ENCODE measurements at places on chromosomes 6 and 20. TPM values are rescaled to one million over a fixed set of nuclear protein-coding genes. Genes with fewer than 3 reads are reported as not detected.

DNA sequence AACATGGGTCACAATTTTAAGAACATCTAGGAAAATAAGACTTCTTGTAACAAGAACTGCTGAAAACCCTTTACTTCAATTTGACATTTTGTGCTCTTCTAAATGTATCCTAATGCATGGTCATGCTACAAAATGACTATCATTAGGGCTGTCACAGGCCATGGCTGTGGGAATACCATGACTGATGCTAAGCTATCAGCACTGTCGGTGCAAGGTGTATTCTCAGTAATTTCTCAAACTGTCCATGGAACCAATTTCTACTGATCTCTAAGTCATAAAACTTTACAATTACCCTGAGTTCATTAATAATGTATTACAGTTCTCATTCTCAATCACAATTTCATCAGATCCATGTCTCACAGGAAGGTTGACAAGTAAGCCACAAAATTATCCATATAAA is 625.3 kb downstream of the EYS start:
- DNase-seq: no peak

DNA sequence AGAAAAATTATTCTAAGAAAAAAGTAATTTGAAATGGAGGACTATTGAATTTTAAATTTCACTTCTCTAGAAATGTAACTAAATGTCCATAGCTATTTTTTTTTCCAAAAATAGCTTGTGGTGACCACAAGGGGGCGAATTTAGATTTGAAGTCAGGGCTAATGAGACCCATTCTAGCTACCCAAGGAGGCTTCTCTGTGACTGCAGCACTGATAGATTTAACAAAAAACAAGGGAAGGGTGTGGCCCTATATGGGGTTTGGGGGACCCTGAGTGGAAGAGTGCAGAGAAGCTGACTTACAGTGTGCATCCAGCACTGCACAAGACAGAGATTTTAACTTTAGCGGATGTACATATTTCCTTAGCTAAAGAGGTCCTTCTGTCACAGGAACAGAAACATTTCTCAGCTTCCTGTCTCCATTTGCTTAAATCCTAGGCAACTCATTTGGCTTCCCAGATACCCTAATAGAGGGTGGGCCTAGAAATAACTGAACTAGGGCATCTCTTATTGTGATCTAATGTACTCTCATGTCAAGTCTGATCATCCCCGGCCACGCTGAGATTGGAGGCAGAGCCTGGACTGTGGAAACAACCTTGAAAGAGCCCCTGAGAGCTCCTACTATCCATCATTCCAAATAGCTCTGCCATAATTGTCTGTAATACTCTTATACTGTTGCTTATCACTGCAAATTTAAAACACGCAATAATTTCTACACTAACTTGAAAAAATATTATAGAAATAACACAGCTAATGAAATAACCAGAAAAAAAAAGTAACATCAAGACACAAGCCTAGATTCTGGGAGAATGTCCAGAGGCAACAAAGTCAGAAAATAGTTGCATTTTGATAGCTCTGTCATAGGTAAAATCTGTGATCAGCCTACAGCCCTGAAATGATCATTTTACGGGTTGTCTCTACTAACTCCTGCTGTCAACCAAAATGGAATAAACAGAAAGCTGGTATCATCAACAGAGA is 93.6 kb downstream of the SNAP91 start:
- peak; percentile 28 for DNase-seq

- DNase-seq: no peak
Measured at GRCh38 chr6:63689421-63689820, 53.8 kb downstream of the PHF3 start.

DNA sequence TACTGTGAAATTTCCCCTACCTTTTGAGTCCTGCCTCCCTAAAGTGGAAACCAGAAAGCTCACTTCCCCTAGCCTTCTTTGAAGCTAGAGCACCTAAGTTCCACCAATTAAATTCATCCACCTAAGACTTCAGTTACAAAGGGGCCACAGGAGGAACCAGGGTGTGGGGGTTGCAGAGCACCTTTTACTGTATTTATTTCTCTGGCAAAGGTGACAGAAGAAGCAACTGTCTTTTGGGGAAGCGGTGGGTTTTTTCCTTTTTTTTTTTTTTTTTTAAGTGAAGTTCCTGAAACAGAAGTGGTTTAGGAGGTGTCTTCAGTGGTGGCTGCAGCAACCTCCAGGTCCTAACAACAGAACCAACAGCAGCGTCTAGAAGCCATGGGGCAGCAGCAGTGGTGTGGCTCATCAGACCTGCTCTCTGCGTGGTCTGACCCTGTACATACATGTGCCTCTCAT is 13.1 kb downstream of the PSMB9 start:
- no peak for DNase-seq

- DNase-seq: no peak
Measured at GRCh38 chr20:10576411-10577090, 97.2 kb downstream of the JAG1 start.

GRCh38 chr6:33689148-33689494 is 22.4 kb downstream of the UQCC2 start:
- no peak for DNase-seq

DNA sequence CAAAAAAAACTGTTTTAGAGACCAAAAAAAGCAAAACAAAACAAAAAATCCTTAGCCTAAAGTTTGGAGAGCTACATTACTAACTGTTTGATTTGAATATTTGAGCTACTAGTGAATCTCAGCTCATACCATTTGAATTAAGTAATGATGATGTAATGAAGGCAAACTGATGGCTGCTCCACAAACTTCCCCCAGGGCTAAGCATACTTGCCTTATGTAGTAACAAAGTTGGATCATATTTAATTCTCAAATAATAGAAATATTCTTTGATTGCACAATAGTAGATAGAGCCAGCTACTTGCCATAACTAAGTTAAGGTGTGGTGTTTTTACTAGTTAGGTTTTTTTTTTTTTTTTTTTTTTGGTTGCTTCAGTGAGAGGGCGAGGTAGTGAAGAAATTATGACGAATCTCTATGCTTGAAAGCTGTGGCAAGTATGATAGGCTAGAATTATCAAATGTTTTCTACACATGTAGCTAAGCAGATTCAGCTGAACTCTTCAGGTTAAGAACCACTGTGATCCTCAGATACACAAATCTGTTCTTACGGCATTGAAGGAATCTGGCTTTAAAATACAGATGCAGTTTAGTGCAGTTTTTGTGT is 2.9 kb downstream of the RAB32 start:
- peak; percentile 66 for DNase-seq

DNA sequence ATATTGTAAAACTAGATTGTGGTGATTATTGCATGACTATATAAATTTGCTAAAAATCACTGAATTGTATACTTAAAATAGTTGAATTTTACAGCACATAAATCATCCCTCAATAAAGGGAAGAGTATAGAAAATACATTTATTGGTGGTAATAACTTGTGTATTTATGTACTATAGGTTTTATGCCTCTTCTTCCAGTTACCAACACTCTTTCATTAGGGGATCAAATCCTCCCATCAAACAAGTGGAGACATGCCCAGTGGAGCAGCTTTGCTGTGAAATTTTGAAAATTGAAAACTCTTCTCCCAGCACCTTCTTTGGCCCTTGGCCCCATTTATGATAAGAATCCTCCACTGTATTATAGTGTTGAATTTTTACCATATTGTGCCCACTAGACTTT is 10.1 kb upstream of the SSR1 start:
- DNase-seq: no peak

- DNase-seq: no peak
Measured at GRCh38 chr6:111614833-111615582, 9.3 kb upstream of the TRAF3IP2 start.

GRCh38 chr6:137872581-137873115 is 5.6 kb downstream of the TNFAIP3 start:
- no peak for DNase-seq

- no peak for DNase-seq
Measured at GRCh38 chr20:52405417-52405816, 213.8 kb upstream of the ZFP64 start.

DNA sequence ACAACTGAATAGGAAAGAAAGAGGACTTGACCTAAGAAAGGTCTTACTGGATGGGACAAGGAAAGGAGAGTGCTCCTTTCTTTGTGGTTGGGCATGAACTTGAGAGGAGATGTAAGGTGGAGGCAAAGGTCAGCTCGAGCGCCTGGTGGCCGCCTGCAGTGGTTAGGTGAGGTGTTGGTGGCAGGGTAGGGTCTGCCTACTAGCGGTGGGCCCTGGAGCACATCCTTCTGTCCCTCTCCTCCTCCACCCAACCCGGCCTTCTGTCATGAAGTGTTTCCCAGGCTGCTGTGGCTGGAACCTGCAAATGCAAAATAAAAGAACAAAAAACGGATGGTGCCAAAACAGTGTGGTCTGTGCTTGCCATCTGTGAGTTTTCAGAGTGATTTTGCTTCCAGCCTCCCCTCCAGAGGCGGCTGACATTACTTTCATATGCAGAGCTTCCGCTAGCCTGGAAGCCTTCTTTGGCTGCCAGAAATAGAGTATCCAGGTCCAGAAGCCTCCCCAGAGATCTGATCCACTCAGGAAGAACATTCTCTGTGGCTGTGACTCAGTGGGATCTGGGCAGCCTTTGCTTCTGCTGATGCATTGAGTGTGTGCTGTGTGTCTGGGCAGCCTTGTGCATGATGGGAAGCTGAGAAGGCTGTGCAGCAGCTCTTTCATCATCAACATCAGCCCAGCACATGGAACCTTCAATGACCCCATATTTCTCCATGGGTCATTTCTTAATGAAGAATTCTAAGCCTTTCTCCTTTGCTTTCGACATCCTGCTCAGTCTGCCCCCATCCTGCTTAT is 79.8 kb upstream of the FAM184A start:
- DNase-seq: no peak

CPXM1 gene
- not detected for total RNA-seq

Data from Caki2 (cell line).